ENCODE measurements at places on chromosomes 1 and 21. TPM values are rescaled to one million over a fixed set of nuclear protein-coding genes. Genes with fewer than 3 reads are reported as not detected.

Gene GBP7
- total RNA-seq, result not detected

Gene ALX3
- total RNA-seq, result not detected

Gene GLIS1
- not detected for total RNA-seq

Gene PLA2G2D
- 1.7 TPM for total RNA-seq

Gene PLPPR4
- total RNA-seq, result not detected

Gene STYXL2
- not detected for total RNA-seq

Gene PCP4
- not detected for total RNA-seq

Gene NBPF8
- total RNA-seq, result 37.8 TPM

DNA sequence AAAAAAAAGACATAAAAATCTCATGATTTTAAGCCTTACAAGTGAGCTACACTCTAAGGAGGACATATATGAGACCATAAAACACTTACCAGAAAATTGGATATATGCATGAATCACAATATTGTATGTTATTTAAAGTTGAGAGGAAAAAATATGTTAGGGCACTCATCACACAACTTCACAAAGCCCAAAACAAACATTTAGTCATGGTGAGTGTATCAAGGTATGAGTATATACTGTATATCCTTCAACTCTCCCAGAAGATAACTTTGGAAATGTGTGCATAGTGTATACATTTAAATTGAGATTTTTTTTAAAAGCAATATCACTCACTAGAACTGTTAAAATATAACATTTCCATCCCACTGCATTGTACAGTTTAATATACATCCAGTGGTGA, 259.3 kb downstream of the SRGAP2C start:
- no peak for DNase-seq
- no peaks in the 10 kb centered on the region for H3K27me3 ChIP-seq
- H3K27ac ChIP-seq, result no peak overlapping the region
- H3K4me1 ChIP-seq, result no peaks in the 10 kb centered on the region
- H3K4me3 ChIP-seq, result no peak overlapping the region

- H3K27ac ChIP-seq, result no peak overlapping the region
- DNase-seq, result no peak
- no peaks in the 10 kb centered on the region for H3K27me3 ChIP-seq
- H3K36me3 ChIP-seq, result no peaks in the 10 kb centered on the region
Observed at GRCh38 chr1:223870617-223871574, 25.1 kb upstream of the TP53BP2 start.

DNA sequence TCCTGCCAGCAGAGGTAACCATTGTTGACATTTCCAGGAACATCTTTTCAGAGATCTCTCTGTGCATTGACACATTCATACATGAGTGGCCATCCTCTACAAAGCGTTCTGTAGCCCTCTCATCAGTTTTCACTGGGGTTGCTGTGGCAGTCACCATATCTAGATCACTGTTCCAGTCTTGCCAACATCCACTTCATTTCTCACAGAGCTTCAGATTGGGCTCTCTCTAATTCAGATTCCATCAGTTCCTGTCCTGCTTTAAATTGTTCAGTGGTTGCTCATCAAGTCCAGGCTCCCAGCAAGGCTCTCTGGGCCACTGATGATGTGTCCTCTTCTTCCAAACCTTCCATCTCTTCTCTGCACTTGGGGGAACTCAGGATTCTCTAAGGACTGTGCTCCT, 173.7 kb downstream of the KCNJ6 start:
- no peak overlapping the region for H3K4me3 ChIP-seq
- no peaks in the 10 kb centered on the region for H3K36me3 ChIP-seq
- H3K4me1 ChIP-seq, result no peaks in the 10 kb centered on the region
- no peak for DNase-seq

DNA sequence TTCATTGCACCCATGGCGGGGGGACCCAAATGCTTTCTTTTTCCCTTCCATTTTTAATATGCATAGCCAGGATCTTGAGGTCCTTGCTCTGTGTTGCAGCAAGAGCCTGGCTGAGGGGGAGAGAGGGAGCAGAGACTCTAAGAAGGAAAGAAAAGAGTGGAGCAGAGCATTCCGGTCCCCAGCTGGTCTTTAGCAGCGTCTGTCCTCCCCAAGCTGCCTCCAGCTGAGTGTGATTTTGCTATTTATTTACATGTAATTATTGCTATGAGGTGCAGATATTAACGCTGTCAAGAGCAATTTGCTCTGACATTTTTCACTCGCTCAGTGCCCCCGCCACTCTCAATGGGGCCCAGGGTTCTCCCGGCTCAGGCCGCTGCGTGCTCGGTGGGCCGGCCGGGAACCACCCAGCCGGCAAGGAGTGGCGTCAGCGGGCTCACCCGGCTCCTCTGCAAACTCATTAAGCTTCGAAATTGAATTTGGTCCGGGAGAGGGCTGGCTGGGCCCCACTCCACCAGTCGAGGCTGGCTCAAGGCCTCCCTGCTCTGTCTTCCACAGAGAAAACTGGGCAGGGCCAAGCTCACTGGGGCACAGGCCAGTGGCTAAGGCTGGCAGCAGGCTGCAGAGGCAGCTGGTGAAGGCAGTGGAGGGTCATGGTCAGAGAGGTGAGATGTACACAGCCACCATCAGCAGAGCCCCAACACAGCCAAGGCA, 93.2 kb downstream of the PAX7 start:
- no peaks in the 10 kb centered on the region for H3K4me1 ChIP-seq
- H3K27ac ChIP-seq, result no peak overlapping the region
- no peaks in the 10 kb centered on the region for H3K27me3 ChIP-seq
- H3K36me3 ChIP-seq, result no peaks in the 10 kb centered on the region
- no peak for DNase-seq

DNA sequence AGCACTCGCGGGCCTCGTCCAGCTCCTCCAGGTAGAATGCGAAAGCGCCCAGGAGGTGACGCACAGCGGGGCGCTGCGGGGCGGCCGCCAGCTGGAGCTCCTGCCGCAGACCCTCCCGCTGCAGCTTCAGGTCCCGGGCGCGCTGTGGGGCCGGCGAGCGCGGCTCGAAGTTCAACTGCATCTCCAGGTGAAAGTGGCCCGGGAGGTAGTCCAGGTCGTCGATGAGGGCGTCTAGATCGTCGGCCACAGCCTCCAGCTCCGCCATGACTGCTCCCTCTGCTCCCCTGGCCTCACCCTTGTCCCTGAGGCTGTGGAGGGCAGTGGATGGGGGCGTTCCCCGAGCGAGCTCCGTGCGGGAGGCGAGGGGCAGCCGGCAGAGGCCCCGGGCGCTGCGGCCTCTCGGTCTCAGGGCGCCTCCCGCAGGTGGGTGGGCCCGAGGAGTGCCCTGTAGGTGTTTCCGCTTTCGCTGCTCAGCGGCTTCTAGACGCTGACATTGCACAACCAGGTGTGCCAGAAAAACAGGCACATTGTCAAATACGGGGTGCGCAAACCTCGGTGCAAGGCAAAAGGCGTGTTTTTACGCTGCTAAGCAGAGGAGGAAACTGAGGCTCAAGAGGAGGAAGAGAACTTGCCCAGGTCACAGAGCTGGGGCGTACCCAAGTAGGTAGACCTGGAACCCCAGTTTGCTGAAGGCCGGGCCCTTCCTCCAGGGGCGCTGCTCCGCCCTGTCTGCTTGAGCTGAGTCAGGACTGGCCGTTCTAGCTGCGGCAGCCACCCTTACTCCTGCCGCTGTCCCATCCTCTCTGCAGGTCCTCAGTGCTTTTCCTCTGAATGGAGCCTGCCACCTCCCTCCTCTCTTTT, at the start of gene TTC22:
Gene TTC22, minus strand, starts transcription at position 425 of the 861 bp plus-strand sequence. Its CDS starts 160 bp downstream, at position 265.
- no peaks in the 10 kb centered on the region for H3K36me3 ChIP-seq
- peak; percentile 81 for DNase-seq
- no peaks in the 10 kb centered on the region for H3K27me3 ChIP-seq

DNA sequence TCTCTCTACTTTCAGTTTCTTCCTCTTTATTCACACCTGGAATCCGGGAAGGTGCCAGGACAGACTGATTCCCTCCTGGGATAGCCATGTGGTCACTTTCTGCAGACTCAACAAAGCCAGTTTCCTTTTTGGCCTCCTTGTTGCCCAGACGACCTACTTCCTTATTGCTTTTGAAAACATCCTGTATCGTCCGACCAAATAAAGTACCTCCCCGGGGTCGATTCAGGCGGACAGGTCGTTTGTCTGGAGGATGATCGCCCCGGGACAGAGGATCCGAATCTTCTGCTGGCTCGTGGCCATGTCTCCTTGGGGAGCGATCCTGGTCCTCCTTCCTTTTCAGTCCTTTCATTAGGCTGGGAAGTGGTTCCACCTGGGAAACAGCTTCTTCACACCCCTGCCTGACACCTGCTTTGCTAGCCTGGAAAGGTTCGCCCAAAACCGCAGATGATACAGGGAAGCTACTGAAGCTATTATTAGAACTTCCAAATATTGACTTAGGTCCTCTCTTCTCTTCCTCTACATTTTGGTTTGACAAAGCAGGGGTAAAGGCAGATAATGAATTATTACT, 1.2 kb downstream of the MCM3AP start:
- no peak overlapping the region for H3K4me3 ChIP-seq
- DNase-seq, result no peak
- no peaks in the 10 kb centered on the region for H3K36me3 ChIP-seq
- no peaks in the 10 kb centered on the region for H3K27me3 ChIP-seq

DNA sequence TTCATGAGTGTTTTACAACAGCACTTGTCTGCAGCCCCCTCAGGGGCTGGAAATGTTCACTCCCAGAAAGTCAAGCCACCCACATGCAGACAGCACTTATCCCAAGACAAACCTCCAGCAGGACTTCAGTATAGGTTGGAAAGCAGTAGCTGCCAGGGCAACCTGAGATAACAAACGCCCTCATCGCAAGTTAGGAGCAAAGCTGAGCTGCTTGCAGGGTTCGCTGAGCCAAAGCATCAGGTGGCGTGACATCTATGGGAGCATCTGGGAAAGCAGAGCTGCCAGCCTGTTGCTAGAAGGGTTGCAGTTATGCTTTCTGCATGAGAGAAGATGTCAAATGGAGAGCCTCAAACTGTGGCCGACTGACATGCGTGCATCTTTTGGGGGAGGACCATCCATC, 4.2 kb upstream of the STXBP3 start:
- H3K36me3 ChIP-seq, result no peaks in the 10 kb centered on the region
- no peak for DNase-seq
- H3K4me3 ChIP-seq, result no peak overlapping the region
- peaks cover 1% of the 10 kb centered on the region for H3K4me1 ChIP-seq
- H3K27ac ChIP-seq, result no peak overlapping the region

DNA sequence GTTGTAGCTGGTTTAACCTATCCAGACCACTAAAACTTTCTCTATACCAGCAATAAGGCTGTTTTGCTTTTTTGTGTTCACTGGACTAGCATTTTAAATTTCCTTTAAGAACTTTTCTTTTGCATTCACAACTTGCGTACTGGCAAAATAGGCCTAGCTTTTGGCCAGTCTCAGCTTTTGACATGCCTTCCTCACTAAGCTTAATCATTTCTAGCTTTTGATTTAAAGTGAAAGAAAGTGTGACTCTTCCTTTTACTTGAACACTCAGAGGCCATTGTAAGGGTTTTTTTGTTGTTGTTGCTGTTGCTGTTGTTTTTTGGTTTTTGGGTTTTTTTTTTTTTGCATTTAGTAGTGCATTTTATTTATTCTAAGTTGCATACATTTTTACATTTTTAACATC, 15.2 kb downstream of the RPAP2 start:
- no peak overlapping the region for H3K4me3 ChIP-seq
- H3K4me1 ChIP-seq, result no peaks in the 10 kb centered on the region
- no peak overlapping the region for H3K27ac ChIP-seq
- no peak for DNase-seq

DNA sequence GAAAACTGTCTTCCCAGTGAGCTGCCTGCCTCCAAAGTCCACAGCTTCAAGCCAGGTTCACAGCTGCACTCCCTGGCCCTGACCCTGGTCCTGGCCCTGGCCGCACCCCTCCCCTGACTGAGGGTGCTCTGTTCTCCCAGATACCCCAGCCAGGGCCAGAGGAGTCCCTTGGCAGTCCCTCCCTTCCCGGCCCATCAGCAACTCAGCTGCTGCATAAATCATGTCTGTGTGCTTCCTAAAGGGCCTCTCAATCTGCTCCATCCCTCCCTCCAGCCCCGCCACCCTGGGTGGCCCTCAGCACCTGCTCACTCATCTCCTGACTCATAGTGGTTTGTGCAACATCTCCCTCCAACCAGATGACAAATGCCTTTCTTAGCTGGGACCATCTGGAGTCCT, 24.8 kb upstream of the C1orf174 start:
- H3K27ac ChIP-seq, result no peak overlapping the region
- no peak overlapping the region for H3K4me3 ChIP-seq
- no peaks in the 10 kb centered on the region for H3K4me1 ChIP-seq
- DNase-seq, result no peak
- H3K27me3 ChIP-seq, result no peaks in the 10 kb centered on the region

- no peak for DNase-seq
- peaks cover 25% of the 10 kb centered on the region for H3K4me1 ChIP-seq
- no peaks in the 10 kb centered on the region for H3K27me3 ChIP-seq
- no peak overlapping the region for H3K27ac ChIP-seq
Observed at GRCh38 chr21:33936301-33937038, 20.9 kb upstream of the ATP5PO start.

GRCh38 chr1:160954158-160955104, at the start of gene ITLN2:
TSS of gene ITLN2 (minus strand) at chr1:160954809. CDS start at chr1:160954741, 68 bp downstream.
- no peak within 1 kb of the TSS for H3K4me3 ChIP-seq
- peak; percentile 67 for DNase-seq
- H3K36me3 ChIP-seq, result no peaks in the 10 kb centered on the region

DNA sequence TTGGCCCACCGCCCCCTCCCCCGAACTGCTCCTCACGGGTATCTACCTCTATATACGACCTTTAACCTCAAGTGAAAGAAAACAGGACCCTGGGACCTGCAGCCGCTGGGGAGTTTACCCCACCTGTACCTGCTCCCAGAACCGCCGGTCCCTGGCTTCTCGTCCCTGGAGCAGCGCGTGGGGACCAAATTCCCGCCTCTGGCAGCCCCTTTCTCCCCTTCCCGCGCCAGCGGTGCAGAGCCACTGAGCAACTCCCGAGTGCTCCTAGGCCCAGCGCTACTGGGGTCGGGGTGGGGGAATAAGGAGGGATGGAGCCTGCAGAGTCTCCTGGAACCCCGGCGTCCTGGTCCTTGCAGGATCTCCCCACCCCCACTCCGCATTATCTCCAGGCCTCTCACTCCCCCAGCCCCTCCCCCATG, 1.6 kb downstream of the SYT6 start:
- no peak overlapping the region for H3K27ac ChIP-seq
- H3K36me3 ChIP-seq, result no peaks in the 10 kb centered on the region
- H3K4me3 ChIP-seq, result no peak overlapping the region
- no peak for DNase-seq
- peaks cover 15% of the 10 kb centered on the region for H3K4me1 ChIP-seq

DNA sequence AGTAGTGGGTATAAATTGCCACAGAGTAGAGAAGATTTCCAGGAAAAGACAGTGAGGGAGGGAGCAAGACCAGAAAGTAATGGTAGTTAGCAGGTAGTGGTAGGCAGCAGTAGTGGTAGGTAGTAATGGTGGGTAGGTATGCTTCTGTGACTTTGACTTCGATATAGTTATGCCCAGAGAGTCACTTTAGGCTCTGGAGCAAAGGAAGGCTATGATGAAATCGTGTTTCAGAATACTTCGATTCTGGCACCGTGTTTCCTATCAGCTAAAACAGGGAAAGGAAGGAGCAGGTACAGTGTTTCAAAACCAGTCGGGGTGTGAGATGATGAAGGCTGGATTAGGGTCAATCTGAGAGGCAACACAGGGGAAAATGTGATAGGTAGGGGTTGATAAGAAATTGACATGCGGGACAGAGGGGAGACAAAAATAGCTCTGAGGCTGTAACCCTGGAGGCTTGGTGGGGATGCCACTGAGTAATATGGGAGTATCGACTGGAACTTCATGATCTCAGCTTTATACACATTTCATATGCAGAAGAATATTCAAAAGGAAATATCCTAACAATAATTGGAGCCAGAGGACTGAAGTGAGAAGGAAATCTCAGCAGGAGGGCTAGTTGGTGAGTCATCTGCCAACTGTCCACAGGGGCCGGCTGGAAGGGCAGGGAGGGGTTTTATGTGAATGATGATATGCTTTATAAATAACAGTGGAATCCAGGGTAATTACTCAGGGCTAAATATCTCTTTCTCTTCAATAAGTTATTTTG, 25.2 kb upstream of the TRIM45 start:
- H3K27me3 ChIP-seq, result no peaks in the 10 kb centered on the region
- no peaks in the 10 kb centered on the region for H3K36me3 ChIP-seq
- no peak for DNase-seq
